ENCODE measurements at places on chromosomes 5 and 9.

GRCh38 chr9:18233776-18234445 is 240.0 kb upstream of the ADAMTSL1 start:
- DNase-seq = no peak

DNA sequence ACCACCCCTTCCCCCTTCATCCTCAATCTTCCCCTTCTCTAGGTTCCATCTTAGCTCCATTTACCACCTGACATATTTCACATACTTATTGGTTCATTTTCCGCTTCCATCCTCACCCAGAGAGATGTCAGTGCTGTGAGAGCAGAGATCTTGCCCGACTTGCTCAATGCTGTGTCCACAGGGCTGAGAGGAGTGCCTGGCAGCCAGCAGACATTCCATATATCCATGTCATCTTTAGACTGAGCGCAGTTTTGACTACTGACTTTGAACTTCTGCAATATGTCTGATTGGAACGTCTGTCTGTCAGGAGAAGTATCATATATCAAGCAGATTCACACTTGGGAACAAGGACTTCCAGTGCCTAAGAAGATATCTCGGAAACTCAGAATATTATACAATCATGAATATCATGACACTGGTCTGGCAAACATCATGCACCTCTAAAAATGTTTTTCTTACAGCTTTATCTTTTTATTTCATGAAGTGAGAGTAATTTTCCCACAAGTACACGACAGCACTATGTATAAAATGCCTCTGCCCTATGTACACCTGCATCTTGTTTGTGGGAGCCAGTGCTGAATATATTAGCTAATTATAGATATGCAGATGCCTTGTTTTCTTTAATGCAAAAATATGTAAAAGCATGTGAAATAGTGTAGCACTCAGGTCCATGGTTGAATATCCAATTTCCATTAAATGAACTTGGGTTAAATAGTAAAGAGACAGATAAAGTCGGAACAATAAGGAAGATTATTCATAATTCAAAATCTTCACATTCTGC is 454.0 kb upstream of the DAP start:
- DNase-seq = peak; percentile 74

DNA sequence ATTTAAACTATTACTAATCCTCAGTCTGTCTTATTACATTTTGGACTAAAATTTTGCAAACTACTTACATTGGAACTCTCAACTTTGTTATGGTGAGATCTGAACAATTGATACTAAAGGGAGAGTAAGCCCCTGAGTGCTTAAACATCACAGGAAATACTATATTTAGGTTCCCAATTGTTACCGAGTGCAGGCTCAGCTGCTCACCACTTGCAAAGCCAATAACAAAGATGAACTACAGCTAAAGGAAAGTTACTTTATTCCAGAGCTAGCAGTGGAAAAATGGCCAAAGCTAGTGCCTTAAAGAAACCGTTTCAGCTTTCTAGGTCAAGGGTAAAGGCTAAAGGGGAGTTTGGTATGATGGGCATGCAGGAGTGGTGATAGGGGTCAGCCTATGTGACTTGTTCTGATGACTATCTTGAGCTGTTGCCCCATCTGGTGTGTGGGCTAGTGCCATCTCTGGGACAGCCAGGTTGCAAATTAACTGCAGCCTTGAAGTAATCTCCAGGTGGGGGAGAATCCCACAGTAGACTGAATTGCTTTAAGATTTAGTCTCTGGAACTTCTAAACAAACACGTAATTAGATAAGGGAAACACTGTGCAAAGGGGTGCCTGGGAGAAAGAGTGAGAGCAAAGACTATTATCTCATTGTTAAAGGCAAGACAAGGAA is 7.8 kb upstream of the NDUFB6 start:
- DNase-seq = no peak

DNA sequence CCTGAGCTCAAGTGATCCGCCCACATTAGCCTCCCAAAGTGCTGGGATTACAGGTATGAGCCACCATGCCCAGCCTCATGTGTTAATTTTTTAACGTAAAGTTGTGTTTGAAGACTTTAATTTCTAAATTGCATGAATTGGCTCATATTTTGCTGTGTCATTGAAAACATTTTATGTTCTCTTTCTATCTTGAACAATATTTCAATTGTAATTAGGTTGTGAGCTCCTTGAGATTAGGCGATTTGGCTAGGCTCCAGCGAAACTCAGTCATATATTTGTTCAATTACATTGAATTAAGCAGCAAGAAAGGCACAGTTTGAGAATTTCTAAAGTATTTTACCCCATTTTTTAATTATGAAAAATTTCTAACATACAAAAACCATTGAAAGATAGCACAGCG is 34.0 kb downstream of the GAPVD1 start:
- DNase-seq = no peak

DNA sequence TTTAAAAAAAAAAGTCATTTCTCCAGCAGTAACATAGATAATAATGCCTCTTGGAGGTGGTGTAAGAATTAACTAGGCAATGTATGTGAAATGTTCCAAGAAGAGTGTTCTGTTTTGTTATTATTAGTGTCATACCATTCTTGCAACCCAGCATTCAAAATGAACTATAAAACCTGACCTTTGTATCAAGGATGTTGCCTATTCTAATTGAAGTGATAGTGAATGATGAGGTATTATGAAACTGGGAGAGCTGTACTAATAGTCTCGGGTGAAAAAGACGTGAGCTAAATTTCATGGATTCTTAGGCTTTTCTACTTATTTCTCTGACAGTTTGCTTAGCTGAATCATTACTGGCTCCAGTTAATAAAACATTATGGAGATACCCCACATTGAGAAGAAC is 224.6 kb downstream of the CD180 start:
- DNase-seq = no peak

DNA sequence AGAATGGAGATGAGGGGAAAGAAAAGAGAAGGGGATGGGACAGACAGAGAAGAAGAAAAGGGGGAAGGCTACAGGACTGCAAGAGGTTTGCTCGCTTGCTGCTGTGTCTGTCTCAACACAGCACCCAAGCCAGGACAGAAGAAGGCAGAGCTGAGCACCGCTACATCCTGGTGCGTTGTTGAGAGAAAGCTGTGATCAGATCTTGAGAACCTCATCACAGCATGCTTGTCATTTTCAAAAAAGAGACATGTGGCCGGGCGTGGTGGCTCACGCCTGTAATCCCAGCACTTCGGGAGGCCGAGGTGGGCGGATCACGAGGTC is 110.9 kb downstream of the NXNL2 start:
- DNase-seq = no peak

DNA sequence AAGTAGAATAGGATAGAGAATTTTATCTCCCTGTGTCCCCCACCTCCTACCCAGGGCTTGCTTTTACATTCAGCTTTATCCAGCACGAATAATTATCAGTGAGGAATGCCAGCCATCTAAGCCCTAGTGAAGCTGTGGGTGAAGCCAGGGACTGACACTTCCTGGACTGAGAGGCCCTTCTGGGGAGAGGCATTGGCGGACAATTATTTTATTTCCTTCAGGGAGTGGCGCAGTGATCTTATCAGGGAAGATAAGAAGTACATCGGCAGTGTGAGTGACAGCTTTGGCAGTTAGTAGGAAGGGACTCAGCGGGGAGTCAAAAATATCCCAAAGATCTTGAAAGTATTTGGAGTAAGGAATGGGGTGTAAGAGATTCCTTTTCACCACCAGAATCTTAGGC is 34.9 kb upstream of the RPS23 start:
- DNase-seq = no peak

GRCh38 chr5:54990841-54991258 is 5.5 kb upstream of the ESM1 start:
- no peak for DNase-seq
